Stomach (tissue), 19 donors: ENCODE measurements at places on chromosomes 12 and 14. TPM values are rescaled to one million over a fixed set of nuclear protein-coding genes. Genes with fewer than 3 reads are reported as not detected.

The TAS2R43 gene
- total RNA-seq: 8.4 TPM

The MYH6 gene
- total RNA-seq: not detected

The VASH1 gene
- total RNA-seq: 15.4 TPM

The WNT5B gene
- 22.3 TPM for total RNA-seq

GRCh38 chr12:127726671-127727315 lies 540.2 kb upstream of the TMEM132C start:
- no peak overlapping the region for H3K27ac ChIP-seq
- DNase-seq: no peak
- H3K27me3 ChIP-seq: no peaks in the 10 kb centered on the region
- no peaks in the 10 kb centered on the region for H3K36me3 ChIP-seq
- H3K4me1 ChIP-seq: no peaks in the 10 kb centered on the region

GRCh38 chr12:97452839-97453238 lies 9.8 kb upstream of the RMST start:
- H3K27me3 ChIP-seq: no peaks in the 10 kb centered on the region
- no peak overlapping the region for H3K27ac ChIP-seq
- no peaks in the 10 kb centered on the region for H3K4me1 ChIP-seq
- DNase-seq: no peak
- H3K36me3 ChIP-seq: no peaks in the 10 kb centered on the region

GRCh38 chr12:122799641-122800243 lies 25.4 kb downstream of the CCDC62 start:
- no peak overlapping the region for H3K27ac ChIP-seq
- peaks cover 14% of the 10 kb centered on the region for H3K4me1 ChIP-seq
- H3K4me3 ChIP-seq: no peak overlapping the region
- no peaks in the 10 kb centered on the region for H3K36me3 ChIP-seq

- H3K27ac ChIP-seq: no peak overlapping the region
- no peak overlapping the region for H3K4me3 ChIP-seq
- DNase-seq: no peak
- H3K4me1 ChIP-seq: no peaks in the 10 kb centered on the region
Observed at GRCh38 chr12:130504110-130504839, 166.6 kb downstream of the PIWIL1 start.

DNA sequence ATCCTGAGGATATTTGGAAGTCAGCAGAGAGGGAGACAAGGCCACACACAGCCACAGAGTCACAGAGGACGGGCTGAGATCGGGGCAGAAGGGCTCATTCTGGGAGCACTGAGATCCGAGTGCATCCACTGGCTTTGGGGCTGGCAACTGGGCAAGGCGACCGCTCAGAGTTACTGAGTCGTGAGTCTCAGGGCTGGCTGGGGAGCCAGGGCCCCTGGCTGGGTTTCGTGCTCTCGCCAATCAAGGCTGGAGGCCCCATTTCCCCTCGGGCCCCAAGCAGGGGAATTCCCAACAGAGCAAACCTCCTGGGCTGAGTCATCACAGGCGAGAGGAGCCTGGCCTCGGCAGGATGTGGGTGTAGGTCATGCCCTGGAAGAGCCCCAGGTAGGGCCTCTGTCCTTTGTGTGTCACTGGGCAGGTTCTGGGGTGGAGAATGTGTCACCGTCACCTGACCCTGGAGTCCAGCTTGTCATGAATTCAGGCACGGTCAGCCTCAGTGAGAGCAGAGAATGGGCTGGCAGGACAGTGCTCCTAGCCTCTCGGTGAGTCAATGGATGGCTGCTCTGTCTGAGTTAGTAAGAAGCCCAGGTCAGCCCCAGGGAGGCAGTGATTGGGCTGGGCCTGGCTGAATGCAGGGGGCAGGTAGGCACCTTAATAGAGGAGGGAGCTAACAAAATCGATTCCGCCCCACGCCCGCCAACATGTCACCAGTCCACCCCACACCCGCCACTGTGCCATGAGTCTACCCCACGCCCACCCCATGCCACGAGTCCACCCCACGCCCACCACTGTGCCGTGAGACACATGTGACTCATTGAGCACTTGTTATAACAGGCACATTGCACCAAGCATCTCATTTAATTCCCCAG lies 16.9 kb downstream of the ASB2 start:
- no peak overlapping the region for H3K4me3 ChIP-seq
- no peaks in the 10 kb centered on the region for H3K27me3 ChIP-seq
- peaks cover 83% of the 10 kb centered on the region for H3K4me1 ChIP-seq

DNA sequence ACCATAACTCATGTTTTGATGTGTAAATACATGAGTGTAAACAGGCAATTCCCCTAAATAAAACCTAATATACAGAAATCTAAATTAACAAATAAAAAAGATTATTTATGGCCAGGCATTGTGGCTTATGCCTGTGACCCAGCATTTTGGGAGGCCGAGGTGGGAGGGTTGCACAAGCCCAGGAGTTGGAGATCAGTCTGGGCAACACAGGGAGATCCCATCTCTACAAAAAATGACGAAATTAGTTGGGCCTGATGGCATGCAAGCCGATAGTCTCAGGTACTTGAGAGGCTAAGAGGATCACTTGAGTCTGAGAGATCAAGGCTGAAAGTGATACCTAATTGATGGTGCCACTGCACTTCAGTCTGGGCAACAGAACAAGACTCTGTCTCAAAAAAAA lies 48.7 kb downstream of the BCAT1 start:
- H3K4me1 ChIP-seq: peaks cover 16% of the 10 kb centered on the region
- no peak overlapping the region for H3K4me3 ChIP-seq
- H3K27me3 ChIP-seq: peaks cover 33% of the 10 kb centered on the region
- no peak overlapping the region for H3K27ac ChIP-seq
- H3K36me3 ChIP-seq: no peaks in the 10 kb centered on the region

DNA sequence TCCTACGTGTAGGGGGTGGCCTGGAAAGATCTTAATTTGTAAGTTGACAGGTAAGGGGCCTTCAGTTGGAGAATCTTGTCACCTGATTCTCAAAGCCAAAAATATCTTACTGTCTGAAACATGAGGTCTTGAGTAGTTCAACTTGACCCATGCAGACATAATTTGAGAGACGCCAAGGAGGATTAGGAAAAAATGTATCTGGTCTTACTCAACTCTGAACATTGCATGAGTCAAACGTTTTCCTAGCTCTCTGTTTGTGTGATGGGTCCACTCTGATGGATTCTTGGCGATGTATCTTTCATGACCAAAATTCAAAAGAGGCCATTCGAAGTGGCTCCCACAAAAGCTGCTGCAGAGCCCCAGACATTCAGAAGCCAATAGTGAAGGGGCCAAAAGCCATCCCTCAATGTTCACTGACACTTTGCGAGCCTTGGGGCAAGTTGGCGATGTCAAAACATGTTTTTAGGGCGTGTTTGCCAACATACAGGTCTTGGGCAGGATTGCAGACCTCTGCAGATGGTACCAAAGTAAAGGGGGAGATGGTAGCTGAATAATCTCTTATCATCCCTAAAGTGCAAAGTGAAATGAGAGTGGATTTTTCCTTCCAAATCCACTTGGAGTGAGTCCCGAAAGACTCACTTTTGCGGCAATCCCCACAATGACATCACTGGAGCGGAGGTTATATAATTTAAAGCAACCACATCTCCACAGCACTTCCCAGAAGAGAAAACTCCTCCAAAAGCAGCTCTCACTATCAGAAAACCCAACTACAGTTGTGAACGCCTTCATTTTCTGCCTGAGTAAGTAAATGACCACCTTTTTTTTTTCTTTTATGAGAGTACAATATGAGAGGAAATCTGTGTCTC lies at the start of gene BDKRB1:
TSS of gene BDKRB1 (plus strand) at position 710 of the 866 bp plus-strand sequence. CDS start 7,473 bp downstream, outside the sequence.
- H3K36me3 ChIP-seq: no peaks in the 10 kb centered on the region
- H3K4me3 ChIP-seq: no peak within 1 kb of the TSS
- peaks cover 13% of the 10 kb centered on the region for H3K27me3 ChIP-seq
- no peak for DNase-seq
- H3K27ac ChIP-seq: peak within 1 kb of the TSS; percentile 80

- no peaks in the 10 kb centered on the region for H3K36me3 ChIP-seq
- no peak overlapping the region for H3K4me3 ChIP-seq
- H3K27ac ChIP-seq: no peak overlapping the region
- no peaks in the 10 kb centered on the region for H3K4me1 ChIP-seq
- no peak for DNase-seq
Observed at GRCh38 chr14:51024377-51024776, 70.5 kb downstream of the TRIM9 start.

DNA sequence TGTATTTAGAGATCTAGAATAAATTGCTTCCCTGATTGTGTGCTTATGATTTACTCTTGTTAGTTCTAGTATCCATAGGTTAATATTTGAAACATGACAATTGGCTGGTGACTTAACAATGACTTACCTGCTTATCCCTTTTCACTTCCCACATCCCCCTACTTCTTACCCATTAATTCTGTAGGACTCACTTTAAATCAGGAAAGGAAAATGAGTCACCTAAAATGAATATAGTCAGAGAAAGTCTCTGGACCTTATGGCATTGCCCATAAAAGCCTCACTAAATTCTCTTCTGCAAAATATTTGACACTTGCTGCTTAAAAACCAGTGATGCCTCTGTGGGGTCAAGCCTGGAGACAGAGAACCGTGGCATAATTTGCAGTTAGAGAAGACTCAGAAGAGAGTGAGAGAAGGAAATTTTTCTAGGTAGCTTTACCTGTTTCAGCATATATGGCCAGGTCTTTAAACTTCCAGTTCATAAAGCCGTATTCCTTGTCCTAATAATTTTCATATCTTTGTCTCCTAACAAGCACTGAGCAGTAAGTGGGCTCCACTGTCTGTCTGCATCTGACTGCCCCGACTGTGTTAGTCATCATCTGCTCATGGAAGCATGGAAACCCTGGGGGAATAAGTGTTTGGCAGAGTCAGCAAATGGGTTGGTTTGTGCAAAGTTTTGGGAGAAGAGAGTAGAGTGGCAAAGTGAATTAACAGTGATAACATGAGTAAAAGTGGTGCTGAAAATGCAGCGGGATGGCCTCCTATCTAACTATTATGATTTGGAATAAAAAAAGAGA lies 294.4 kb downstream of the AKAP6 start:
- no peaks in the 10 kb centered on the region for H3K4me1 ChIP-seq
- no peak overlapping the region for H3K27ac ChIP-seq
- no peaks in the 10 kb centered on the region for H3K36me3 ChIP-seq
- H3K4me3 ChIP-seq: no peak overlapping the region
- H3K27me3 ChIP-seq: no peaks in the 10 kb centered on the region
